ENCODE measurements at places on chromosomes 12 and 14.

DNA sequence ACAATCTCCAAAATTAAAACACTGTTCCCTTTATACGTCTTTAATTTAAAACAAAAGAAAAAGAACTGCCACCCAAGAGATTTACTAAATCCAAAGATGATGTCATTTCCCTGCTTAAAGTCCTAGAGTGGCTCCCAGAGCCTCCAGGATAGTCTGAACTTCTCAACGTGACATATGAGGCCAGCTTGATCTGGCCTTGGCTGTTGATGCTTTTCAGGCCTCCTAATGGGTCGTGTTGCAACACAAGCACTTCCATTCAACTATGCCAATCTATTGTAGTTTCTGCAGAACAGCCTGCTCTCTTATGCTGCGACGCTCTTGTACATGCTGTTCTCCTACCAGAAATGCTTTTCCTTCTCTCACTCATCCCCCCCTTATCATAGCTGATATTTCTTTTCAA, 35.7 kb downstream of the LGR5 start:
- no peak for DNase-seq

GRCh38 chr12:16844875-16845274, 238.9 kb upstream of the LMO3 start:
- DNase-seq, result no peak

GRCh38 chr12:104565606-104566243, 109.0 kb downstream of the CHST11 start:
- DNase-seq, result no peak

DNA sequence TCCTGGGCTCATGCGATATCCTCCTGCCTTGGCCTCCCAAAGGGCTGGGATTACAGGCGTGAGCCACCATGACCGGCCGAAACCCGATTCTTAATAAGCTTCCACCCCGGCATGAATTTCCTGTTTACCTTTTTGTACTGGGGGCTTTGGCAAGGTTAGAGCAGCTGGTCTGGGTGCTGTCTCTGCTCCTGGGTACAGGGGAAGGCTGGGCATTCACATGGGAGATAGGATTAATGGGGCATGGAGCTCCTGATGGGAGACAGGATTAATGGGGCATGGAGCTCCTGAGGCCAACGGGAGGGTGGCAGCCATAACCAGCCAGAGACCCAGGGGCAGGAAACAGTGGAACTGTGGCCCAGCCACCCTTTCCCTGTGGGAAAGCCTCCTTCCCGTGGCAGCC, 69.5 kb upstream of the DICER1 start:
- no peak for DNase-seq

GRCh38 chr12:93502802-93503623, 35.7 kb downstream of the MRPL42 start:
- peak; percentile 62 for DNase-seq

DNA sequence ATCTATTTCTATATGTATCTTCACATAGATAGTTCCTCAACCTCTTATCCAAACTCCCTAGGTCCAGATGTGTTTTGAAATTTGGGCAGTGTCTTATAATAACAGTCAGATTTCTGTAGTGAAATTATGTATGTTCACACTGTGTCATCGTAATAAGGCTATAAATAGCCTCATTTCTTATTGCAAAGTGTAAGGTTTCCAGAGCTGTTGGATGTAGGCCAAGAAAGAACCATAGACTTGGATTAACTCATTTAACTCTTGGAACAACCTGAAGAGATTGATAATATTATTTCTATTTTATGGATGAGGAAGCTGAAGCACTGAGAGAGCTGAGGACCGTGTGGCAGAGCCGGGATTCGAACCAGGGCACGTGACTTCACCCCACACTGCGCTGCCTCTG, 49.0 kb upstream of the PIWIL1 start:
- DNase-seq, result no peak

- DNase-seq, result no peak
Measured at GRCh38 chr12:93430280-93430679, 11.5 kb downstream of the UBE2N start.

- DNase-seq, result no peak
Measured at GRCh38 chr12:68468036-68468435, 135.9 kb upstream of the MDM1 start.

DNA sequence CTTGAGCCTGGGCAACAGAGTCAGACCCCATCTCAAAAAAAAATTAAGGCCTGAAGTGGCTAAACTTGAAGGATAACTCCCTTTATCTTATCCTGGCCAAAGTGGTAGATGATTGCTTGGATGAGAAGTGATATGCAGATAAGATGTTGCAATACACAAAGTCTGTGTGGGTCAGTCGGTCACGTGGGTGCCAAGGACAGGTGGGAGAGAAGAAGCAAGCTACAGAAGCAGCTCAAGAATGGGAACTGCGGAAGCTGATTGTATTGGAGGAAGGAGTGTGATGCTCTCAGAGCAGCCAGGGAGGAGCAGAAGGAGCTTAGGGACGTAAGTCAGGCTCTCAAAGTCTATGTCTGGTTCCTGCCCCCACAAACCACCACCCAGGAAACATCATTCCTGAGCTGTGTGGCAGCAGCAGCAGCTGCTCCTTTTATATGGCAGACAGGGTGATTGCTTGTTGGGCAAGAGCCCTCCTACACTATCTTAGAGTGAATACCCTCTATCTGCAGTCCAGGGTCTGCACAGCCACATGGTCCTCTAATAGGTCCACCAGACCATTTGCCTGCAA, 54.5 kb downstream of the ATP2A2 start:
- no peak for DNase-seq

DNA sequence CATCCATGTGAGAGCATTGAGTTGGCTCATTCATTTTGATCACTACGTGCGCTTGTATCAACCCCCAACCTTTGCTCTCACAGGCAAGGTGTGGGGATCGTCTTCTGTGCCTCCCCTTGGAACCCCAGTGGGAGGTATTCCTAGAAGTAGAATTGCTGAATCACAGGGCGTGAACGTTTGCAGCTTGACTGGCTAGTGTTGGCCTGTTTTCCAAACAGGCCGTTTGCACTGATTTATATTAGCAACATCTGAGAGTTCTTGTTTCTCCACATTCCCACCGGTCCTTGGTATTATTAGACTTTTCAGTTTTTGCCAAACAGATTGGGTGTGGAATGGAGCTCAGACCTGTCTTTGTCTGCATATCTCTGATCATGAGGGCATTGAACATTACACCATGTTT, 288.6 kb upstream of the PWP1 start:
- DNase-seq, result no peak

DNA sequence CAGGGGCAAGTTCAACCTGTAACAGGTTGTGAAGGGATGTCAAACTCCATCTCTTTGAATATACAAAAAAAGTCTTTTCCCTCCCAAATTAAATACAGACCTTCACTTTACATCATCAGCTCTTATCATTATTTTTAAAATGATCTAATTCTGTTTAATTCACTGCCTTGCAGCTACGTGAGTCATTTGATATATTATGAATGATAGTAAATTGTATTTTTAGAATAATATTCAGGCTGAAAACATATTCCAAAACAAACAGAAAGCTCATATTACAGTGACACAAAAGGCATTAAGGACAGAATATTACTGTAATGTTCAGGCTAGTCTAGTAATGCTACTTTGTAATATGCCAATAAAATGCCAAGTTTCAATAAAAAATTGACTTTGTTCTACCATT, 53.3 kb downstream of the BCAT1 start:
- DNase-seq, result no peak

- no peak for DNase-seq
Measured at GRCh38 chr12:4114986-4115385, 158.6 kb upstream of the CCND2 start.

DNA sequence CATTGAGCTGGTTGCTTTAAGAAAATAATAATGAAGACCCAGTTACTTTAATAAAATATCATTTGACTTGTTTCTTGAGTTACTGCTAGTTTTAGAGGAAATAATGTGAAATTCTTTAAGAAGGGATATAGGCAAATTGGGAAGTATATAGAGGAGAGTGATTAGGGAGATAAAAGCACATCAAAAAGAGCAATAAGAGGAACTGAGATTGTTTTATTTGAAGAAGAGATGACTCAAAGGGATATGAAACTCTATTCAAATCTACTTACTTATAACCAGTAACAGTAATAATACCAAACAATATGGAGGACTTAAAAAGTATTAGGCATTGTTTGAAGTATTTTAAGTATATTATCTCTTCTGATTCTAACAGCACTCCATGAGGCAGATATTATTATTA, 37.1 kb downstream of the LRRK2 start:
- DNase-seq, result no peak

GRCh38 chr12:121057794-121058193, 18.7 kb upstream of the OASL start:
- no peak for DNase-seq

- no peak for DNase-seq
Measured at GRCh38 chr14:52473557-52473956, 78.7 kb downstream of the TXNDC16 start.

DNA sequence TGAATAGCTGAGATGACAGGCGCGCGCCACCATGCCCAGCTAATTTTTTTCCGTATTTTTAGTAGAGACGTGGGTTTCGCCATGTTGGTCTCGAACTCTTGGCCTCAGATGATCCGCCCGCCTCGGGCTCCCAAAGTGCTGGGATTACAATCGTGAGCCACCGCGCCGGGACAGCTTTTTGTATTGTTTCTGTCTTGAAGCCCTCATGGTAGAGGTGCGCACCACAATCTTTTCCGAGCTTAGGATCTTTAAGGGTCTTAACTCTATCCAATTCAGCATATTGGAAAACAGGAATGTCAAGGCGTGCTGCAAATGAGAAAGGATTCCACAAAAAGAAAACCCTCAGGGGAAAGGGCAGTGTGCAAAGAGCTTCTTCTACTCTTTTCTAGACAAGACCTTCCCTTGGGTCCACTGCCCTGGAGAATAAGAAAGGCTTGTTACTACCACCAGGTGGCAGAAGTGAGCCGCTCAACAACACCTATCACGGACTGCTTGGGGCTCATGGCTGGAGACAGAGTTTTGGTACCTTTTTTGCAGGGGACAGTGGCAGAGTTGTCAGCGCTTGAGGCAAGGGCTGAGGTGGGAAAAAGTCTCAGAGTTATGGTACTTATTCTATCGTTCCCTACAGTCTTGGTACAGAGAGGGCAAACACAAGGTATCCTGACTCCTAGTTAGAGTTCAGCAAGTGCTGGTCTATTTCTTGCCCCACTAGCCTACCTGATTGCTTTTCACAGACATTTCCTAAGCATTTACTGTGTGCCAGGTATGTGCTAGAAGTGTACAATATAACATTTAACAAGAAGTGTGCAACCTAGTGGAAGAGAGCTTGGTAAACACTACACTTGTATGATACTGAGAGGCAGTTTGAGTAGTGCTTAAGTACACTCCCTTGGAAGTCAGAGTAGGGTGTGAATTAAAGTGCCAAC, 16.4 kb upstream of the SP7 start:
- DNase-seq, result peak; percentile 81

DNA sequence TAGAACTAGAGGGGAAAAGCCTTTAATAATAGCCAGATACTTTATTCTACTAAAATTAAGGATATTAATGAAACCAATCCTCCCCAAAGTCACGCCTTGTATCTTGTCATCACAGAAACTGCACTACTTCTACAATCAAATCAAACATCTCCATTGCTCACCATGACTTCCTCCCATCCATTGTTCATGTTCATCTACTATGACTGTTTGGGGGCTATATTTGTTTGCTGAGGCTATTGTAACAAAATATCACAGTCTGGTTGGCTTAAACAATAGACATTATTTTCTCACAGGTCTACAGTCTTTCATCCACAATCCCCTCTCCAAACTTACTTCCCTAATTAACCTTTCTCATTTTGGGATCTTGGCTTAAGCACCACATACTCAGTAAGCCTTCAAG, 193.6 kb upstream of the FSCB start:
- DNase-seq, result no peak

GRCh38 chr12:93979189-93979588, 169.2 kb upstream of the PLXNC1 start:
- no peak for DNase-seq

DNA sequence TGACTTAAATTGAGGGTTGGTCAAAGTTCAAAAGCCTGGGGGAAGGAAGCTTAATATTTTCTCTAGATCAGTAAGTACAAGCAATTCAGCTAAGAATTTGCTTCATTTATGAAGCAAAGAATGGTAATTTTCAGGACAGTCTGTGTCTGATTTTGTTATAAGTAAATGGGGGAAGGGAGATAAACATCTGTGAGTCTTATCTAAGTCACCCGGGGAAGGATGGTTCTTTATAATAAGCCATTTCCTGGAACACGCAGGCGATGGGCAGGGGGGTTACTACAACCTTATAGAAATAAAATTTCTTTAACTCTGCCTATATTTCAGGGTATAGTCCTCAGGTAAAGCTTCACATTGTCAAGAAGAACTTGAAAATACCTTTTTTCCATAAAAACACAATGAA, 42.9 kb downstream of the HELB start:
- no peak for DNase-seq

- peak; percentile 30 for DNase-seq
Measured at GRCh38 chr12:123269395-123269892, 2.2 kb downstream of the CDK2AP1 start.

- DNase-seq, result no peak
Measured at GRCh38 chr14:30287579-30288445, 271.1 kb upstream of the G2E3 start.

GRCh38 chr12:121538699-121539061, 42.1 kb downstream of the KDM2B start:
- no peak for DNase-seq

DNA sequence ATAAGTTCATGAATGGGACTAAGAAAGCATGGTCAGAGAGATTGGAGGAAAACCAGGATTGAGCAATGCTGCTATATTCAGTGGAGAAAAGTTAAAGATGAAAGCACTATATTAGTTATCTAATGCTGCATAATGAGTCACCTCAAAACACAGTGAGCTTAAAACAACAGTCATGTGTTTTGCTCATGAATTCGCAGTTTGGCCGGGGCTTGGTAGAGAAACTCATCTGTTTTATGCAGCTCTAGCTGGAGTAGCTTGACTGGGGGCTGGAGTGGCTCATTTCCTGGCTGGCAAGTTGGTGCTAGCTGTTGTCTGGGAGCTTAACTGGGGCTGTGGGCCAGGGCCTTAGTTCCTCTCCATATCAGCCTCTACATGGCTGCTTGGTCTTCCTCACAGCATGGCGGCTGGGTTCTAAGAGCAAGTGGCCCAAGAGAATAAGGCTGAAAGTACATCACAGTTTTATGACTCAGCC, 90.1 kb downstream of the ADCK1 start:
- no peak for DNase-seq

DNA sequence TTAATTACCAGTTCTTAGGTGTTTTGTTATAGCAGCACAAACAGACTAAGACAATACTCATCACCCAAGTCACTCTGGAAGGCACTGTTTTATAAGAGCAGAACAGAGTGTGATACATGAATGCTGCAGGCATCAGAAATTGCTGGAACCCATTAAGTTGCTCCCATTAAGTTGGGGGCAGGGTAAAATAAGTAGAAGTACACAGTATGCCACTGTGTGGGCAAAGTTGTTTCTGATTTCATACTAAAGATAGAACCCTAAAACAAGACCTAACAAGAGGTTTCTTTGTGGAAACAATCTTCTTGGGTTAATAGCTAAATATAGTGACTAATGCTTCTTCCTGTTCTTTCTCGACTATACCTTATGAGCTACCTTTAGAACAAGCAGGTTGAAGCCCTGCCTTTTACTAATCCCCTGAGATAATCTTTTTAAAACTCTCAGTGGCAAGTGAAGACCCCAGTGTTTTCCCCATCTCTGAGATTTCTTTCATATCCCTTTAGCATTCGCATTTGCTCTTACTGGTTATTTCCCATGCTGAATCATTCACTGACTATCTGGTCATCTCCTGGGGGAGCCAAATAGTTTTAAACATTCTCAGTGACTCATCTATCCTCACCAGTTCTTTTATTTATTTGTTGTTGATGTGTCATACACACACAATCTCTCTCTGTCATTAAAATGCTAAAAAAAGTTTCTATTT, 52.3 kb downstream of the SOCS2 start:
- DNase-seq, result no peak

Measured in activated CD8-positive, alpha-beta memory T cell treated with anti-CD3 and anti-CD28 coated beads, Interleukin-2, amount 50 U/mL, for 4 hours (primary cell).